ENCODE measurements at places on chromosomes 16 and 17.

DNA sequence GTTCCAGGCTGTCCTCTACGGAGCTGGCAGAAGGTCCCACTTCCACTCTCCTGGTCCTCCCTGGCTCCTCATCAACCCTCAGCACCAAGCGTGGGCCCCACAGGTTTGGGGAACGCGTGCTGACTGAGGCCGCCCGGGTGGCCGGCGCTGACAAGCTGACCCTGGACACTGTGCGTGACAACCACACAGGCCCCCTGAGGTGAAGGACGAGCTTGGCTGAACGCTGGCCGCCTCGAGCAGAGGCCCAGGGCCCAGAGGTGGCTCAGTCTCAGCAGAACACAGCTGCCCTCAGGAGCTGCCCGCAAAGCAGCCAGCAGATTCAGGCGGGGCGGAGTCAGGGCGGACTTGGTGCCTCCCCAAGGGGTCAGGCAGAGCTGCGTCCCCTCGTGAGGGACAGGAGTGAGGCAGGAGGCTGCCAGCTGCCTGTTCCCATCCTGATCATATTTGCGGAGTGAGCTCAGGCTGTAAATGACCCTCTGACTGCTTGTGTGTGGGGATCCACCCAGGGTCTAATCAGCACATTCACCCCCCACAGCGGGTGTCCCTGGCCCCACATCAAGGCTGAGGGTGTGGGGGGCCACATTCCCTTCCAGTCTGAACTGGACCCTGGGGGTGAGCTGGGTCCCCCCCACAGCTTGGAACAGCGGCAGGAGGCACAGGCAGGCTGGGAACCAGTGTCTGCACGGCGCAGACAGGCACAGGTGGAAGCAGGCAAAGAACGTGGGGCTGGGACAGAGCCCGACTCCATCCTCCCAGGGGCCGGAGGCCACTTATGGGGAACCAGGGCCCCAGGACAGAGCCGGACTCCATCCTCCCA lies 105.1 kb upstream of the METRNL start:
- DNase-seq, result no peak

DNA sequence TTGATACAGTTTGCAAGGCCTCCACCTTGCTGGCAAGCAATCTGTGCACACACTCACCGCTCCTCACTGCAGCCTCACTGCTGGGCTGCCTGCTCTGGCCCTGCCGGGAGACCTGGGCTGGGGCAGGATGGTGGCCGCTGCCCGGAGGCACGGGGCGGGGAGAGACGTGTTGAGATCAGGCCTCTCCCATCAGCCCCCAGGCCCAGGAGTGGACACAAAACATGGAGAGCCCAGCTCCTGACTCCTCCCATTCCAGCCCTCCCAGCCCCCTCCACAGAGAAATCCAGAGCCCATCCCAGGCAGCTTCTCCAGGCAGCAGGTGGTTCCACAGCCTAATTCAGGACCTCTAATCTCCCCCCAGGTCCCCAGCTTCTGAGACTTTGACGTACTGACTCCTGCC lies 23.1 kb upstream of the RPL38 start:
- no peak for DNase-seq

- no peak for DNase-seq
Observed at GRCh38 chr16:56343661-56344517, 81.5 kb downstream of the AMFR start.

DNA sequence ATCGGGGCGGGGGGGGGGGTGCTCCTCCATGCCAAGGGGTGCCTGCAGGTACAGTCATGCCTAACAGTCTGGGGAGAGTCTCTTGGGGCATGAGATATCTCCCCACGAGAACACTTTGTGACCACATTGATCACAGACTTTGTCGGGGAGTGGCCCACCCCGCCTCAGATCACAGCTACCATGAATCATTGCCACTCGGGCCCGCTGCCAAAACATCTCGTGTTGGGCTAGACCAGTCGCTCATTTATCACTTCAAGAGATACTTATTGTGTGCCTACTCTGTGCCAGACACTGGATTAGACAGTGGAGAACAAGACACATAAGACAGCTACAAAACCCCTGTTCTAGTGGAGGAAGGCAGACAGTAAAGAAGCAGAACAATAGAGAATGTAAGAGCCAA lies 72.6 kb downstream of the CLEC16A start:
- no peak for DNase-seq

GRCh38 chr16:23182206-23182678 lies 303 bp upstream of the SCNN1G start:
- DNase-seq, result peak; percentile 65

GRCh38 chr17:43631429-43631828 lies 30.3 kb downstream of the MEOX1 start:
- no peak for DNase-seq
